Activated CD8-positive, alpha-beta memory T cell treated with anti-CD3 and anti-CD28 coated beads for 36 hours (primary cell): ENCODE measurements at places on chromosomes 5 and 9. TPM values are rescaled to one million over a fixed set of nuclear protein-coding genes. Genes with fewer than 3 reads are reported as not detected.

LCN9 gene
- total RNA-seq = not detected

DMRT3 gene
- not detected for total RNA-seq

ISCA1 gene
- total RNA-seq = 36.3 TPM

DIRAS2 gene
- total RNA-seq = not detected

OGN gene
- not detected for total RNA-seq

PDE8B gene
- total RNA-seq = not detected

EIF4E1B gene
- total RNA-seq = not detected

LSM11 gene
- 8.4 TPM for total RNA-seq

IL3 gene
- total RNA-seq = 68.7 TPM

AQP7 gene
- total RNA-seq = not detected

OSMR gene
- not detected for total RNA-seq

UNC13B gene
- total RNA-seq = 2.9 TPM

ZNF354B gene
- total RNA-seq = 10.0 TPM

FBXL7 gene
- not detected for total RNA-seq

OLFM1 gene
- total RNA-seq = not detected

ZNF879 gene
- total RNA-seq = 2.6 TPM

OLFML2A gene
- total RNA-seq = 0.04 TPM

FGFR4 gene
- total RNA-seq = 1.2 TPM

PLPP7 gene
- total RNA-seq = not detected

IFNA14 gene
- not detected for total RNA-seq

IL4 gene
- 2.5 TPM for total RNA-seq

GFI1B gene
- not detected for total RNA-seq

PCDHB13 gene
- not detected for total RNA-seq

SLIT3 gene
- total RNA-seq = 0.50 TPM

STC2 gene
- 13.8 TPM for total RNA-seq

SHISAL2B gene
- not detected for total RNA-seq

ANKRD31 gene
- 0.65 TPM for total RNA-seq

NR4A3 gene
- total RNA-seq = 46.0 TPM

MYO10 gene
- 0.04 TPM for total RNA-seq

FBP2 gene
- not detected for total RNA-seq

BTNL8 gene
- total RNA-seq = not detected

GABRP gene
- not detected for total RNA-seq

PRSS3 gene
- total RNA-seq = 1.3 TPM
